ENCODE measurements at places on chromosomes 1 and 21.

DNA sequence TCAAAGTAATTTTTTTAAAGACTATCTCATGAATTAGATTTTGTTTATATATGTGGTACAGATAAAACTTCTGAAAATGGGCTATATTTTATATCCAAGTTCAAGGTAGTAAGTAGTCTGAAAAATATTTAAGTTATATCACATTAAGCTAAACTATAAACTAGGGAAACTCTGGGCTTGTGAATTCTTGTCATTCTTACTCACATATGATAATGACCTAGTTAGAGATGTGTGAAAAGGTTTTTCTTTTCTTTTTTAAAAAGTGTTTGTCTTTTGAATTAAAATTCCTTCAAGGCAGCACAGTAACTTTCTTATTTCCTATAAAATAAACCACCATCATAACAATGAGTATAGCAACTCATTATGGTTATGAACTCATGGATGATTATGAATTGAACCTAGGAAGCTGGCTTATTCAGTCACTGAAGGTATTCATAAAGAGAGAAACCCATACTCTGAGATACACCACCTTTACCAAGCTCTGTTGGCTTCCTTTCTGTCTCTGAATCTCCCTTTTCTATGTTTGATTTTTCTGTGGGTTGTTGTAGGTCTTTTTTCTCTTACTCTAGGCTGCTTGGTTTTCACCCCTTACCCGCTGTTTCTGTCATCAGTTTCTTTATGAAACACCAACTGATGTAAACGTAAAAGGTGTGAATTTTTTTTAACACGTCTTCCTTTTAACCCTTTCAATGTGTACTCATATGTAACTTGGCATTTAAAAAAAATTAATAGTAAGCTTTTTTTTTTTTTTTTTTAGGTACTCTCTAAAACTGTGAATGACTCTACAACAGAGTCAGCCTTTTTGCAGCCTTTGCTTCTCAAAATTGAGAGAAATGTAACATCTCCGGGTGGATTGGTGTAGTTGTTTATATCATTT lies 25.2 kb downstream of the IL12RB2 start:
- no peak for DNase-seq

DNA sequence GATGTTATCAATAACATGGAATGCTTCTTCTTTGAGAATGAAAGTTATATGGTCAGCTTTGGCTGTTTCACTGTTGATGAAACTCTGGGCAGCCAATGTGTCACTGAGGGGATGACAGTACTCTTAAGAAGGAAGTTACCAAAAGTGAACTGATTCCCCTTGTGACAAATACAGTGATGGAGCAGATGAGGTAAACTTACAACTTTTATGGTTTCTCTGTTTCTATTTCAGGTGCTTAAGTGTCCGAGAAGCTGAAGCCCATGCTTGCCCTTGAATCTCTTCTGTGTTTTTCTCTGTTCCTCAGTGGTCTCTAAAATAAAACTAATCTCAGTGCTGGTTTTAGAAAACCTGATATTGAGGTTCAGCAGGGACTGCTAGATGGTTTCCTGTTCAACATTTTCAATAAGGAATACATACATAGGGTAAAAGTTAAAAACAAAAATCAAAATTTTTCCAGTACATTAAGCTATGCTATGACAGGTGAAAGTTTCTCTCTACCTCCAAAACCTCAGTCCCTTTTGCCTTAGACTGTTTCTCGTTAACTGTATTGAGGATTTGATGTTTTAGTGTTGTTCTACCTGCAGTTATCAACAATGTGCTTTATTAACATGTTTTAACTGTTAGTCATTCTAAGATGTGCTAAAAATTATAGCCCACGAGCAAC lies 454.4 kb upstream of the ADGRL4 start:
- no peak for DNase-seq

DNA sequence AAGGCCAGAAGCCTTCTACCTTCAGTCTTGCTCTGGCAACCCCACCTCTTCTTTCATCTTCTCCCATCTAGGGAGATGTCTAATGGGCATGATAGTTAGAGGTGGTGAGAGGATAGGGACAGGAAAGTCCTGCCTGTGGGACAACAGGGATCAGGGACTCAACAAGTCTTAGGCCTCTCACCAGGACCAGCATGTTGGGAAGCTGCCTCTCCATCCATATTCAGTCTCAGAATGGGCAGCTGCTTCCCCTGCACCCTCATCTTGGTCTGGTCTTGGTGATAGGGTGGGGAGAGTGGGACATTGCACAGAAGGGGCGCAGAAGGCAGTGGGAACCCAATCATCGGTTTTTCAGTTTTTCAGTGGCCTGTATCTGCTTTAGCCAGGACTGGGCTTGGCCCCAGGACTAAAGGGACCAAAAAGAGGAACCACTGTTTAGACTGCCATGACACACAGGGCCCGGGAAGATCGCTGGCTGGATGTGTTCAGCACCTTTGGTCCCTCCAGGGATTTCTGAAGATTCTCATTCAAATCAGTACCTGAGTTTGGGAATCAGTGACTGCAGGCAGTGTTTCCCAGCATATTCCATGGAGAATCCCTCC lies 12.7 kb downstream of the RHEX start:
- DNase-seq: no peak

DNA sequence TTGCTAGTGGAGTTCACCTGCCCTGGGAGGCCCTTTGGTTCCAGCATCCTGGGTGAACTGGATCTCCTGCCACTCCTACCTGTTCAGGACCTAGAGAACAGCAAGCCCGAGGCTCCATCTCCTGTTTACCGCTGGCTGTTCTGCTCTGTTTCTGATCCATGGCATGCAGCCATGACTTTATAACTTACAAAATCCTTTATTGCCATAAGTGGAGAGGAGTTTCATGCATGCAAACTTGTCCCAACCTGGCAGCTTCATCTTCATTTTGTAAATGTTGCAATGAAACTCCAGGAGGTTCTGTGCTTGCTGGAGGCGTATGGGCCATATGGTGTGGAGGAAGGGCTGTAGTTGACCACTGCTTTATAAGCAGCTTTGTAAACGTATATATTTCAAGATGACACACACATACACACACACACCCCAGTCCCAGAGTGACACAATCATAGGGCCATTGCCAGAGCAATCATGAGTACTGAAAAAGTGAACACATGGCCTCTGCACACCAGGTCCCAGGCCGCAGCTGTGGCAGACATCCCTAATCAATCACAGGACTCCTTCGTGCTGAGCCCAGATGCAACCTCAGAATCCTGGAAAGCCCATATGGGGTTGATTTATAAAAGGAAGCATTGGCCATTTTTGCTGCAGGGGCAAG lies 69.0 kb downstream of the UBIAD1 start:
- no peak for DNase-seq

DNA sequence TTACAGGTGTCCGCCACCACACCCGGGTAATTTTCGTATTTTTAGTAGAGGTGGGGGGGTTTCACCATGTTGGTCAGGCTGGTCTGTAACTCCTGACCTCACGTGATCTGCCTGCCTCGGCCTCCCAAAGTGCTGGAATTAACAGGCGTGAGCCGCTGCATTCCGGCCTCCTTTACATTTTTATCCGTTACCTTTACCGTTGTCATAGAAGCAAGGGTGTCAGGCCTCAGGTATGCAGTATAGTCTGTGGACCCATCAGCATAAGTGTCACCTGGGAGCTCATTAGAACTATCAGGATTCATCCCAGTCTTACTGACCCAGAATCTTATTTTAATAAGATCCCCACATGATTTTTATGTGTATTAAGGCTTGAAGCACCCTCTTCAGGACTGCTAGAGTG lies 5.4 kb downstream of the CDC42 start:
- DNase-seq: no peak

GRCh38 chr1:46643368-46643775 lies 24.8 kb downstream of the ATPAF1 start:
- no peak for DNase-seq

DNA sequence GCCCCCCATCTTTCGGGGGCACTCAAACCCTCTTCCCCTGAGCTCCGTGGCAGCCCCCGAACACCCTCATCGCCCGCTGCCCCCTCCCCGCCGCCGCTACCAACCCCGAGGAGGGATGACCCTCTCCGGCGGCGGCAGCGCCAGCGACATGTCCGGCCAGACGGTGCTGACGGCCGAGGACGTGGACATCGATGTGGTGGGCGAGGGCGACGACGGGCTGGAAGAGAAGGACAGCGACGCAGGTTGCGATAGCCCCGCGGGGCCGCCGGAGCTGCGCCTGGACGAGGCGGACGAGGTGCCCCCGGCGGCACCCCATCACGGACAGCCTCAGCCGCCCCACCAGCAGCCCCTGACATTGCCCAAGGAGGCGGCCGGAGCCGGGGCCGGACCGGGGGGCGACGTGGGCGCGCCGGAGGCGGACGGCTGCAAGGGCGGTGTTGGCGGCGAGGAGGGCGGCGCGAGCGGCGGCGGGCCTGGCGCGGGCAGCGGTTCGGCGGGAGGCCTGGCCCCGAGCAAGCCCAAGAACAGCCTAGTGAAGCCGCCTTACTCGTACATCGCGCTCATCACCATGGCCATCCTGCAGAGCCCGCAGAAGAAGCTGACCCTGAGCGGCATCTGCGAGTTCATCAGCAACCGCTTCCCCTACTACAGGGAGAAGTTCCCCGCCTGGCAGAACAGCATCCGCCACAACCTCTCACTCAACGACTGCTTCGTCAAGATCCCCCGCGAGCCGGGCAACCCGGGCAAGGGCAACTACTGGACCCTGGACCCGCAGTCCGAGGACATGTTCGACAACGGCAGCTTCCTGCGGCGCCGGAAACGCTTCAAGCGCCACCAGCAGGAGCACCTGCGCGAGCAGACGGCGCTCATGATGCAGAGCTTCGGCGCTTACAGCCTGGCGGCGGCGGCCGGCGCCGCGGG lies 837 bp downstream of the FOXD3 start:
- no peak for DNase-seq

DNA sequence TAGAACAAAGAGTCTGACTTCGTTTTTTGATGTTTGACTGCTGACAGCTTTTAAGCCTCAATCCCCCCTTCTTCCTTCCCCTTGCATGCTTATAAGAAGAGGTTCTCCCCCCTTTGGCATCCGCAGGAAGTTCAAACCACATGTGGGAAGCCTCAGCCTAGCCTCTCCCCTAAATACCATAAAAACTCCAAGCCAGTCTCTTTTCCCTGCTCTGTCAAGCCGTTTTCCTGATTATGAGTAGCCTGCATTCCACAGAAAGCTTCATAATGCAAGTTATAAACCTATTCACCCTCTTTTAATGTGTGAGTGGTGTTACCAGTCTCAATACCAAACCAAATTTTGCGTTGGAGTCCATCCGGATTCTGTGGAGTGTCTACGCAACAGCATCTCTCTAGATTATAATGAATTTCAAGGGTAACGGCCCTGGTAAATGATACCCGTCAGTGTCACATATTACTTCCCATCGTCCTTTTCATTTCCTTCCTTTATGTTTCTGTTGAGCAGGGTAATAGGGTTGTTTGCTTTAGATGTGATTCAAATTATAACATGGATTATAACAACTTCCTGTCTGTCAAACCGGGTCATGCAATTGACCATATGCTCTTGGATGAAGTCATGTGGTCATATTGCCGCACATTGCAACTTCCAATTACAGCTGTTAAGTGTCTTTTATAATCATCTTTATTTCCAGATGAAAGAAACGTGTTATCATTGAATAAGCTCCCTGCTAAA lies 717.5 kb downstream of the RWDD3 start:
- DNase-seq: no peak

GRCh38 chr1:230791986-230792564 lies 44.9 kb downstream of the CAPN9 start:
- DNase-seq: no peak

- DNase-seq: no peak
Measured at GRCh38 chr1:239587574-239588369, 201.4 kb downstream of the CHRM3 start.

DNA sequence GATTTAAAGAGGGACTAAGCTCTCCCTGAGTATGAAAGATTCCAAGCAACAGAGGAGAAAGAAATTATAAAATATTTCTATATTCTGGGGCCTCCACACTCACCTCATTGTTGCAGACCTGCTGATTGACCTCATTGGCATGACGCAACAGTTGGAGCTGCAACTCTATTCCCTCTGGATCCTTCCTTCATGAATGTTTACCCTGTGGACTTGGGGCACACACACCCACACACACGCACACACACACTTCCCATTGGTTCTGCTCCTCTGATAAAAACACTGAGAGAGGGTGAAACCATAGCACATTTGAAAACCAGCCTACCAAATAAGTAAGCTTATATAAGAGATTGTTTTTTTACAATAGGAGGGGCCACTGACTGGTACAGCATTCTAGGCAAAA lies 159.1 kb downstream of the BRINP2 start:
- DNase-seq: no peak

GRCh38 chr1:8540261-8540941 lies 222.5 kb downstream of the SLC45A1 start:
- no peak for DNase-seq

GRCh38 chr1:29832936-29833335 lies 596.6 kb downstream of the PTPRU start:
- DNase-seq: no peak

DNA sequence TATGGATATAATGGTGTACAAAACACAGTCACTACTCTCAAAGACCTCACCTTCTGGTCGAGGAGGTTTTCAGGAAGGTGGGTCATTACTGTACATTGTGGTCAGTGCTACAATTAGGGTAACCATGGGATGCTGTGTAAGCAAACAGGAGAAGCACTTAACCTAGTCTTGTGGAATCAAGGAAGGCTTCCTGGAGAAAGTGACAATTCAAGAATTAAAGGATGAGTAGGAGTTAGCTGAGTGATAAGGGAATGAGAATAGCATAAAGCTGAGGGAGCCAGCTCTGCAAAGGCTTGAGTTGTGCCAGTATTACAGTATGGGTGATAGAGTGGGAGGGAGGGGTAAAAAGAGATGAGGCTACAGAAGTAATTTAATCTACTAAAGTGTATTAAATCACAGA lies 17.2 kb downstream of the NEXN start:
- DNase-seq: no peak

DNA sequence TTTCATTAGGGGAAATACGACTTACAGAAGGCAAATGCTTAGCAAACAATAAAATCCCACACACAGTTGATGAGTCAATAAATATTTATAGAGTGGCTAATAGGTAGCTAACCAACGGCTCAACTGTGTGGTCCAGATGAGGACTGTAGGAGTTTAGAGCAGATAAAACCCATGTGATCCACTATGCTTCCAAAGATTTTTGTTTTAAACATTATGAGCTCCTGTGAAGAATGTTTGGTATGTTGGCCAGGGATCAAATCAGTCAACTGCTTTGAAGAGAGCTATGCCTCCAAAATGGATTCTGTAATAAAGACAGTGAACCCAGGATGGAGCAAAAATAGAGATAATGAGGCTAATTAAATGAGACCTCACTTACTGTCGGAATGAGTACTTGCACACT lies 72.3 kb upstream of the COL11A1 start:
- DNase-seq: no peak

- no peak for DNase-seq
Measured at GRCh38 chr1:44620072-44620471, 54.2 kb downstream of the TMEM53 start.

GRCh38 chr1:12051361-12051760 lies 11.7 kb upstream of the TNFRSF8 start:
- DNase-seq: no peak

GRCh38 chr1:24048205-24048869 lies 63.6 kb downstream of the MYOM3 start:
- DNase-seq: no peak

- no peak for DNase-seq
Measured at GRCh38 chr1:78054559-78054958, 8.8 kb downstream of the GIPC2 start.

GRCh38 chr1:210944252-210944651 lies 189.7 kb downstream of the KCNH1 start:
- DNase-seq: no peak

GRCh38 chr1:31545927-31546540 lies 30.3 kb upstream of the TINAGL1 start:
- no peak for DNase-seq

Measured in activated gamma-delta T cell (primary cell).